Keratinocyte (primary cell): ENCODE measurements at places on chromosomes 5 and 9. TPM values are rescaled to one million over a fixed set of nuclear protein-coding genes. Genes with fewer than 3 reads are reported as not detected.

- DNase-seq, result no peak
Observed at GRCh38 chr5:2669259-2669658, 82.2 kb downstream of the IRX2 start.

GRCh38 chr5:161263191-161263590 lies 283.3 kb downstream of the GABRB2 start:
- DNase-seq, result no peak

The TMEM252 gene
- polyA plus RNA-seq, result not detected in 3 replicates

DNA sequence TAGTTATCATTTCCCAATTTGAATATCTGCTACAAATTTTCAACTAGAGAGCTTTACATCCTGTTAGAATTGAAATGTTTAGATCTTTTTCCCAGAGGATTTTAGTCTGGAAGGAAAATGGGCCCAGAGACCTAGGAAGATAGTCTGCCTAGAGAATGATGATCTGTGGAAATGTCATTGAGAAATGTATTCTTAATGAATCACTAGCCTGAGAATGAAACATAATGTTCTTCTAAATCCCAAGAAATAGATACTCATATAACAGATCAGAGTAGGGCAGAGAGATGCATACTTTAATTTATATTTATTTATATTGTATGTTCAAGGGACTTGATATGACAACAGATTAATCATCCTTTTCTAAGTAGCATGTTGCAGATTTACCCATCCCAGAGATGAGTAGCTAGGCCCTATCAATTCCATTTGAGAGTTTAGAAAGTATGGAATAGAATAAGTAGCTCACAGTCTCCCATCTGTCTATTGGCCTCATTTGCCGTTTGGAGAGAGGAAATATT lies 25.1 kb upstream of the SLC44A1 start:
- no peak for DNase-seq

- no peak for DNase-seq
Observed at GRCh38 chr5:140114341-140115185, 654 bp downstream of the PURA start.

- DNase-seq, result no peak
Observed at GRCh38 chr5:16446993-16447392, 18.6 kb downstream of the ZNF622 start.

The FOXD4L6 gene
- 0.03 to 0.19 TPM in 2 of 3 replicates, not detected in the other for polyA plus RNA-seq

- DNase-seq, result no peak
Observed at GRCh38 chr9:74503666-74504065, 6.5 kb downstream of the RORB start.

The HRCT1 gene
- polyA plus RNA-seq, result not detected in 3 replicates

The SPINK7 gene
- polyA plus RNA-seq, result 0.87 to 19.5 TPM (median 0.93 TPM) in 3 replicates

DNA sequence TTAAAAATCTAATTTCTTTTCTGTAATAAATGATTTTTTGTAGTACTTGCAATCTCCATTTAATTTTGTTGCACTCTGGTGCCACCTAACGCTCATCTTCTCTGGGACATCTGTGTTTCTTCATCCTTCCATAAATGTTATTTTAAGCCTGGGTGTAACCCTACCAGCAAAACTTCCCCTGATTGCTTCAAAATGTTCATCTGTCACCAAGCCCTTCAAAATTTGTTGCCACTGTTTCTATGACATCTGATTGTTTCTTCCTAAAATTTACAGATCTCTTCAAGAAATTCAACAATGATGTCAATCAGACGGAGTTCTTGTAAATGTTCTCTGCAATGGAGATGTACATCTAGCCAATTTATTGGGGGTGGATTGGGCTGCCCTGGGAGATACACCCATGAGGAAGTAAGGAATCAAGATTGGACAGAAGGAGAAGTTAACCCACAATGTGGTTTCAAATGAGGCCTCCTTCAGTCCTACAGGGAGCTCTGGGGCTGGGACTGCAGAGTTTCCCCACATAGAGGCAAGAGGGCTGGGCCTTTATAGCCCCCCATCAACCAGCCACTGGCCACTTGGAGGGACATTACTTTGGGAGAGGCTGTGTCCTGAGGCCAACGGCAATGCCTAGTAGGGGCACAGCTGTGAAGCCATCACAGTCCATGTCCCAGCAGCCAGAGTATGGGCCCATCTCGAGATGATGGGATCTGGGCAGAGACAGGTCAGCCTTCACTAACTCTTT lies 23.3 kb downstream of the MCTP1 start:
- DNase-seq, result no peak

DNA sequence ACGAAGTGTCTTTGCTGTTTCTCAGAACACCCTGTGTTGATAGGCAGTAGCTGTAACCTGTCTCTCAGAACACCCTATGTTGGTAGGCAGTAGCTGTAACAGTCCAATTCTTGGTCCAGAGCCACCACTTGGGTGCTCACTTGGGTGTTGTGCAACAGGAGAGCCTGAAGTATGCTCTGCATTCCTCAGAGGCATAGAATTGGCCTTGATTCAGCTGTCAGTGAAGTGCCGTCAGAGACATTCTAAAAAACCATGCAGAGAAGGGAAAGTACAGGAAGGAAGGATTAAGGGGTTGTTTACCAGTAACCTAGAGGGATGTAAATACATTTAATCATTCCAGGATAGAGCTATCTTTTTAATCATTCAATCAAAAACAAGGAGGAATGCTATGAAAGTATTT lies 231.2 kb downstream of the ARRDC3 start:
- DNase-seq, result no peak

GRCh38 chr5:1867114-1867814 lies 15.5 kb downstream of the IRX4 start:
- no peak for DNase-seq

DNA sequence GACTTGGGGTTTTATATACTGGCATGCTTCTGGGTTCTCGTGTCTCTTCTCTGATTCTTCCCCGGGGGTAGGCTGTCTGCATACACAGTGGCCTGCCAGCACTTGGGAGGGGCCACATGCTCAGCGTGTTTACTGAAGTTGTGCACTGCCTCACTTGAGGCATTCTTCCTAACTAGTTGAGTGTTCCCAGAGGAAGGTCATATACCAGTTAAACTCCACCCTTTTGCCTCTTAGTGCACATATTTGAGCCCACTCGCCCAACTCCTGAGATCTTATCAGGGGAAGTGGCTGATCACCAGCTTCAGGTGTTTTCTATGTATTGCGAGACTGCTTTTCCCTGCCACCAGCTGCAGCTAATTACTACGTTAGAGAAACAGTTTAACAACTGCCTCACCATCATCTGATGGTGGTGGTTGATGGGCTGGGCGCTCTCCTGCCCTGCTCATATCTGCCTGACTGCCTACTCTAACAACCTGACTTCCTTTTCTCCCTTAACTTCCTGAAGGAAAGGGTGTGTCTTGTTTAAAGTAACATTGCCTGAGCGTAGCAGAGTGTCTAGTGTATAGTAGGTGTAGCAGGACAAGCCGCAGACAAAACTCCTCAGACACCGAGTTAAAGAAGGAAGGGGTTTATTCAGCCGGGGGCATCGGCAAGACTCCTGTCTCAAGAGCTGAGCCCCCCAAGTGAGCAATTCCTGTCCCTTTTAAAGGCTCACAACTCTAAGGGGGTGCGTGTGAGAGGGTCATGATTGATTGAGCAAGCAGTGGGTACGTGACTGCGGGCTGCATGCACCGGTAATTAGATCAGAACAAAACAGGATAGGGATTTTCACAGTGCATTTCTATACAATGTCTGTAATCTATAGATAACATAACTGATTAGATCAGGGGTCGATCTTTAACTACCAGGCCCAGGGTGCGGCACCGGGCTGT lies 60.1 kb upstream of the CLINT1 start:
- no peak for DNase-seq

GRCh38 chr5:109695005-109695926 lies 5.5 kb downstream of the MAN2A1 start:
- DNase-seq, result no peak

GRCh38 chr9:3857673-3858072 lies 331.9 kb upstream of the RFX3 start:
- peak; percentile 66 for DNase-seq

The PCDHB16 gene
- 0.02 to 0.09 TPM (median 0.07 TPM) in 3 replicates for polyA plus RNA-seq

GRCh38 chr5:136781464-136781863 lies 416.1 kb upstream of the TRPC7 start:
- DNase-seq, result no peak

GRCh38 chr9:122016744-122017143 lies 76.4 kb downstream of the TTLL11 start:
- DNase-seq, result no peak
